Stimulated activated CD8-positive, alpha-beta memory T cell treated with anti-CD3 and anti-CD28 coated beads, Interleukin-15, amount 100 ng/mL, for 4 hours (primary cell): ENCODE measurements at places on chromosomes 13 and 19.

DNA sequence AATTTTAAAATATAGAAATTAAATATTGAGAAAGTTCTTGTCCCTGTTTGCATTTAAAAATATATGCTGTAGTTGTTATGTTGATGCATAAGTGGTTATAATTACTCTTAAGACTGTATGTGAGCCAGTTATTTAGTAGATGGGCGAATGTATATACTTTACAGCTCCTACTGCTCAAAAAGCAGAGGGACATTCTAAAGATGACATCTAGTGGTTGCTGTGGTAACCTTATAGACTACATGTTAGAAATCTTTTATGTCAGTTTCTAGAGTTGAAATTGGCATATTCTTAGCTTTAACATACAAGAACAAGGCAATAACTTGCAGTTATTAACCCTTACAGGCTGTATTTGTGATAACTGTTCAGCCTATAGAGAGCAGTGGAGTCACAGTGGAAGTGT lies 160.5 kb downstream of the OLFM4 start:
- DNase-seq = no peak

DNA sequence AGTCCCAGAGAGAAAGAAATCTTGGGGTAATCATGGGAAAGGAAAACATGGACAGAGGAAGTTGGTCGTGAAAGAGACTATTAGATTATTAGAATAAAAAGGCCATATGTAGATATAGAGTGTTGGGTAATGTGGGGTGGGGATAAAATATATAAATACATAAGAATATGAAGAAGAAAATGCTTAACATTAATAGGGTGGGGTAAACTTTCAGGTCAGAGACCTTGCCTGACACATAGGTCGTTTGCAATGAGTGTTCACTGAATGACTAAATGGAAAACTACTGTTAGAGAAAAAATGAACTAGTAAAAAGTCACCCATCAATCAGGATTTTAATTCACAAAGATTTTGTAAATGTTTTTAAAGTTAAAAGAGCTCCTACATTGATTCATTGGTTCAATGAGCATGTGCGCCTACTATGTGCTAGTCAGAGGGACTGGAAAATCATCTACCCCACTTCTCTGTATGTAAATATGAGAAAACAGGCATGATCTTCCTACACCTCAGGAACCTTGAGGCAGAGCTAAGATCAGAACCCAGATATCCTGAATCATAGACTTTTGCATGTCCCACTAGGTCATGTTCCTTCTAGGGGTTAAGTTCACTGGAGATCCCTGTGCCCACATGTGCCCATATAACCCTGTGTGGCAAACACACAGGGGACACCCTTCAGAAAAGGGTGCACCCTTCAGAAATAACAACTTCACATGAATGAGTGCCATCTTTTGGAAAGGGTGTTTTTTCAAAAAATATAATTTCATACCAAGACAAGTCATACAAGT lies 24.6 kb upstream of the KLF12 start:
- DNase-seq = no peak

GRCh38 chr13:102530751-102531150 lies 66.0 kb upstream of the TPP2 start:
- no peak for DNase-seq

- DNase-seq = no peak
These were observed 210.8 kb upstream of the UBL3 start for GRCh38 chr13:30061217-30061616.

- no peak for DNase-seq
These were observed 19.6 kb upstream of the EPHX3 start for GRCh38 chr19:15251749-15252397.

- no peak for DNase-seq
These were observed 10.6 kb downstream of the FZR1 start for GRCh38 chr19:3516675-3517207.
